ENCODE measurements at places on chromosomes 4 and X.

GRCh38 chr4:111499291-111499690, 646.0 kb upstream of the FAM241A start:
- DNase-seq: no peak

DNA sequence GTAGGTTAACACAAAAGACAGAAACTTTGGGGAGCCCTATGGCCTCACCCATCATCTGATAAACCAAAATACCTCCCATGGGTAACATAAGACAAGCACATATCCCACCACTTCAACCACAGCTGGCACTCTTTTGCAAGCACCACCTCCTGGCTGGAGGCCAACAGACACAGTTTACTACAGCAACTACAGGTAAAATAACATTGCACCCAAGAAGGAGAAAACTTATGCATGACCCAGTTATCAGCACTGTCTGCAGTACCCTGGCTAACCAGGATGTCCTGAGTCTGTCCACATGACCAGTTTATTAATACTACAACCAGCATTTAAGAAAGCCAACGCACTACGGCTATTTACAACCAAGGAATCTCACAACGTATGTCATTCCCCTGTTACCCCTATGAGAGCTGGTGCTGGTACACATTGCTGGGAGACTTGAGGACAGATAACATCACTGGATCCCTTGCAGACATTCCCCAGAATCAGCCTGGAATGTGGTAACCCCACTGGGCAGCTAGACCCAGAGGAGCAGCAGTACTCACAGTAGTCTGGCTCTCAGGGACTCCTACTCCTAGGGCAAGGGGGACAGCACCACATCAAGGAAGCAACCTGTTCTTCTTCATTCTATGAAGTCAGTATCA, 32.0 kb downstream of the ELF2 start:
- no peak for DNase-seq

- DNase-seq: peak; percentile 9
These were observed 90.0 kb upstream of the EDA2R start for GRCh38 chrX:66728818-66729271.

- DNase-seq: peak; percentile 9
These were observed 544.5 kb downstream of the PPP4R3C start for GRCh38 chrX:26918631-26919030.

DNA sequence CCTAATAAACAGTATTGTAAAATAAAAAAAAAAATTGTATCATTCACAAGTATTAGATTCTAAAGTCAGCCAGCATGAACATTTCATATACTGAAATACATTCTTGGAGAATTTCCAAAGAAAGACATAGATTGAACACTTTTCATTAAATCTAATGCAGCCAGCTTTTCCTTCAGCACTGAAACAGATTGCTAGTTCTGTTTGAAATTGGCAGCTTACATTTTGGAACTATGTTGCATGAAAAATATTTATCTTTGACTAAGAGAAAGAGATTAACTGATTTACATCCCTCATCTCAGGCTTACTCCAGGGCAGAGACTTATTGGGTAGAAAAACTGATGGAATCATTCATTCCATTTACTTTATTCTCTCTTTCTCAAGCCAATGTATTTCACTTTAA, 272.7 kb downstream of the PDHA2 start:
- DNase-seq: no peak

DNA sequence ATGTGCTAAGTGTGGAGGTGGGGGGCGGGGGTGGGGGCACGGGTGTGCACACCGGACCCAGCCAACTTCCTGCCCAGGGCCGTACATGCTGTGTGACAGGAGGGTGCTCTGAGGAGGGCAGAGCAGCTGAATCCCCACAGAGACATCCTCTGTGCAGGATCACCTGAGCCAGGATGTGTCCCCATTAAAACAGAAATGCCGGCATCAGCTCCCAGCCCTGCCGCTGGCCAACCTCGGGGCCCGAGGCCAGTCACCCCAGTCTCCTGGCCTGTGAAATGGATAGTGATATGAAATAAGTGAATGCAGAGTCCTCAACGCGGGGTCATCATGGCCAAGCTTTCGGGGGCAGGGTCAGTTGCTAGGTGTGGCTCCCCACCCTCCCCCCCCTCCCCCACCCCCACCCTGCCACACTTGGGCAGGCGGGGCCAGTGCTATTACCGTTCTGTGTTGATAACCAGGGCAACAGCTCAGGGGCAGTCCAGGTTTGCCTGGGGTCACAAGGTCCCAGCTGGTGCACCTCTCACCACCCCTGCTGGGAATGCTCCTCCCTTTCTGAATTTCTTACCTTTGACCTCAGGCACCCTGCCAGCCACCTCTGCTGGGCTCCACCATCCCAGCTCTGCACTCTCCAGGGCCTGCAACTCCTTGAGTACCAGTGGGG, 227.2 kb upstream of the PSAPL1 start:
- no peak for DNase-seq

GRCh38 chrX:71162981-71163380, 18.3 kb downstream of the NLGN3 start:
- DNase-seq: no peak

- peak; percentile 72 for DNase-seq
These were observed 1522.5 kb downstream of the ARAP2 start for GRCh38 chr4:34721835-34722234.

GRCh38 chrX:136710325-136710951, 62.5 kb downstream of the CD40LG start:
- no peak for DNase-seq

Measured in T47D (cell line).